Hair follicular keratinocyte (primary cell): ENCODE measurements at places on chromosomes 4 and X. TPM values are rescaled to one million over a fixed set of nuclear protein-coding genes. Genes with fewer than 3 reads are reported as not detected.

The HOPX gene
- 2.2 and 9.1 TPM in 2 replicates for total RNA-seq

The RPA4 gene
- 0.08 and 0.34 TPM in 2 replicates for total RNA-seq

The C4orf50 gene
- not detected in 2 replicates for total RNA-seq

The CLDN24 gene
- not detected in 2 replicates for total RNA-seq

The PPP2R2C gene
- 0.16 and 0.80 TPM in 2 replicates for total RNA-seq

The LEF1 gene
- 2.5 and 3.3 TPM in 2 replicates for total RNA-seq

The CT45A1 gene
- total RNA-seq, result not detected in 2 replicates

The CENPVL2 gene
- not detected in 2 replicates for total RNA-seq

The ATP1B4 gene
- not detected in 2 replicates for total RNA-seq

The LARP1B gene
- total RNA-seq, result 20.6 and 24.8 TPM in 2 replicates

The MAGEB2 gene
- not detected in 2 replicates for total RNA-seq

The GAGE12H gene
- total RNA-seq, result not detected in 2 replicates

The SHROOM4 gene
- total RNA-seq, result 0.84 and 2.3 TPM in 2 replicates

The NR0B1 gene
- total RNA-seq, result not detected in 2 replicates

The PRRG1 gene
- total RNA-seq, result 11.8 and 12.5 TPM in 2 replicates

The SMIM31 gene
- not detected in 2 replicates for total RNA-seq

The HERC6 gene
- total RNA-seq, result 4.5 and 4.9 TPM in 2 replicates

The SPANXN3 gene
- not detected in 2 replicates for total RNA-seq

The SLC6A8 gene
- total RNA-seq, result 20.2 and 20.9 TPM in 2 replicates

The PNMA5 gene
- not detected in 2 replicates for total RNA-seq

The PRRG3 gene
- not detected in 2 replicates for total RNA-seq

The MAGEC3 gene
- total RNA-seq, result not detected in 2 replicates

The CCDC149 gene
- 2.3 and 2.6 TPM in 2 replicates for total RNA-seq

The DOK7 gene
- 1.9 and 7.5 TPM in 2 replicates for total RNA-seq

The OTC gene
- total RNA-seq, result not detected in 2 replicates
